RWPE2 (cell line): ENCODE measurements at places on chromosomes 13 and 19.

GRCh38 chr13:27203854-27204253 lies 32.2 kb upstream of the USP12 start:
- no peak for DNase-seq

DNA sequence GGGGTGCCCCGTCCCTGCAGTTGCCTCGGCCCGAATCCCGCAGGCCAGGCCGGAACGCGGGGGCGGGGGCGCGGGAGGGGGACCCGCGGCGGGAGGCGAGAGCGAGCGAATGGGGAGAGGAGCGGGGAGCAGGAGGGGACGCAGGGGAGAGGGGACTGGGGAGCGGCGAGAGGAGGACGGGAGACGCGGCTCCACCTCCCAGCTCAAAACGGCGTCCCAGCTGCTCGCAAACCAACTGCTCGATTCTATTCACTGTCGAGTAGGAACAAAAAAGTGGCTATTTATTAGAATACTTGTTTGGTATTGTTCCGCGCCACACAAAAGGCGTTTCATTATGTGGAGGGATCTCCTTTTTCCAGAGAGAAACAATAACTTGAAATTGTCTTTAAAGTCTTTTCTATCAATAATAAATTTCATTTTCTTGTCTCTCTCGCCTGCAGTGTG lies 10.6 kb upstream of the SOX1 start:
- no peak for DNase-seq

DNA sequence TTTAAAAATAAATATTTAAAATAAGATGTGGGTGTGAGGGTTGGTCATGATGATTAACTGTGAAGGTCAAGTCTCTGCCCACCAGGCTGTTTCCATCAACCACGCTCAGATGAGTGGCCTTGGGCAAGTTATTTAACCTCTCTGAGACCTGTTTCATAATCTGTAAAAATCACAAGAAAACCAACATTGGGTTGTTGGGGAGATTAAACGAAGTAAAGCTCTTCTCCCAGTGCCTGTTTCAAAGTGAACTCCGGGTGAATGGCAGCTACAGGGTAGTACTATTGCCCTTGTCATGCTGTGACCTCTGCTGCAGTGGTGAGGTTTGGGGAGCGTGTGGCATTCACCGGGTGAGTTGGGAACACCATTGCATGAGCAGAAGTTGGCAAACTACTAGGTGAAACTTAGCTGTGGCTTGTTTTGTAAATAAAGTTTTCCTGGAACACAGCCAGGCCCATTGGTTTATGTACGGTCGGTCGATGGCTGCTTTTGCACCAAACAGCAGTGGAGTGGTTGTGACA lies 153.2 kb downstream of the USP12 start:
- DNase-seq = no peak

DNA sequence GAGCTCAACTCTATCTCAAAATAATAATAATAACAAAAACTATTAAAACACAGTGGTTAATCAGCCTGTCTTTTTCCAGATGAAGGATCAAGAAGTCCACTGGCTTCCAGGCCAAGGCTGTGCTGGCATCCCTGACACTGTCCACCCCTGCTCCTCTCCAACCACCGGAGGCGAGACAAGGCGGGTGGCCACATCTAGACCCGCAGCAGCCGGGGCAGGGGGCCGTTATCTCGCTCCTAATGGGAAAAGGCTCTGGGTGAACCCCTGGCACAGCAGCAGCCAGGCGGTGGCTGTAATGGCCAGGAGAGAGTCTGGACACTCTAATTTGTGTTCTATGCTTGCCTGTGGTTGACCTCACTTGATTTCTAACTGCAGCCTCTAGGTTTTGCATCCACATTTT lies 158.0 kb upstream of the SOX1 start:
- no peak for DNase-seq

DNA sequence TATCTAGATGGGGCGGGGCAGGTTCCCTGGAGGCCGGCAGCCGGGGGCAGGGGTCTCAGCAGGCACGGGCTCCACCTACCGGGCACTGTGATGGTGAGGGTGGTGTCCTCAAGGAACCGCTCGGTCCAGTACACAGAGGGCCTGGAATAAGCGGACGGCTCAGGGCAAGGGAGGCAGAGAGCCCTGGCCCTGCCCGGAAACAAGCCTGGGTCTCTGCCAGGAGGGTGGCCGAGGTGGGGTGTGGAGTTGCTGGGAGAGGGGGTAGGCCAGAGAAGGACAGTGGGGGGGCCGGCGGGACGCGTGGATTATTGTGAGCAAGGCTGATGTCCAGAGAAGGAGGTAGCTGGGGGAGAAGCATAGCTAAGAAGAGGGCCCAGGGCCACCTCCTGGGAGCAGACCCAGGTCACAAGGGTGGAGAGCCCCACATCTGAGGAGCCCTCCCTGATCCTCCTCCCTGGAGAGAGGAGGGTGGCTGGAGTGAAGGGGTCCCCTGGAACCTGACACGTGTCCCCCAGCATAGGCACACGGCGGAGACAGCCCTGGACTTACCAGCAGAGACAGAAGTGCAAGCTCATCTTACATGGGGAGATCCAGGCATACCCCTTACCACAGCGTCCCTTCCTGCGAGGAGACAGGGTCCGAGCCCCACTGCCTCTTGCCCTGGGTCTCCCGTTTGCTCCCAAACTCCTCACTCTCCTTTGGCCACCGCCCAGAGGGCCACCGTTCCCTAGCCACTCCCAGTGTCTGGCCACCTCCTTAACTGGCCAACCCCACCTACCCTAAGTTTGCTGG lies 29.0 kb upstream of the MIER2 start:
- DNase-seq = no peak

- no peak for DNase-seq
Measured at GRCh38 chr19:3161453-3161852, 17.1 kb upstream of the S1PR4 start.

DNA sequence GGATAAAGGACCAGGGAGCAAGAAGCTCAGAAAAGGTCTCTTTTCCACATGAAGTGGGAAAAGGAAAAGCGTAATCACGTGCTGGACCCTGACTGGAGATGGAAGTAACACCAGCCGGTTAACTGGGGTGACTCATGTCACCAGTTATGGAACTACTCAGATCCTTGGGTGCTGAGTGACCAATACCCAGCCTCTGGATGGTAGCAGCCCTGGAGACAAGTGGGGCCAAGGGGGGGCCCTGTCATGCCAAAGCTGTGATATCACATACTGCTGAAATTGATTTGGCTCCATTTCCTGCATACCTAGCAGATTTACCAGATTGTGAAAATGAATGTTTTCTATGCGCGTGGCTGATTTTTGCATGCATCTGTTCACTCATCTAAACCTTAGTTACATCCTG lies 158.9 kb downstream of the ZIC5 start:
- DNase-seq = no peak

DNA sequence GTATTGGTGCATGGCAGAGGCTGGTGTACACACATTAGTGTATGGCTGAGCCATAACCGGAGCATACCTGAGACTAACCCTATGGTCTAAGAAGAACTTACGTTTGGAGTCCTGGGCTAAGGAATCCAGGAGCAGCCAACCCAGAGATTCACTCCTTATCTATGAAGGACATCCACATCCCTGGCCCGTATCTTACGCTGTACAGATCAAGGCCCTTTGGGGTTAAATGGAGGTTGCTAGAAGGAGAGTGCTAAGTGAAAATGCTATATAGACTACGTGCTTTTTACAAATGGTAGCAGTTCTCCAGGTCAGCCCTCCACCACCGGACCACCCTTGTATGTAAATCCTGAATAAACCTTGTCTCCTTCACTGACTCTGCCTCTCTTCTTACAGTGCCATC lies 1.9 kb upstream of the SUGT1 start:
- DNase-seq = no peak

GRCh38 chr13:71460211-71460610 lies 406.8 kb downstream of the DACH1 start:
- DNase-seq = no peak

- DNase-seq = no peak
Measured at GRCh38 chr19:49539192-49539952, 11.6 kb downstream of the RCN3 start.

- no peak for DNase-seq
Measured at GRCh38 chr13:111429064-111429558, 108.7 kb downstream of the TEX29 start.

DNA sequence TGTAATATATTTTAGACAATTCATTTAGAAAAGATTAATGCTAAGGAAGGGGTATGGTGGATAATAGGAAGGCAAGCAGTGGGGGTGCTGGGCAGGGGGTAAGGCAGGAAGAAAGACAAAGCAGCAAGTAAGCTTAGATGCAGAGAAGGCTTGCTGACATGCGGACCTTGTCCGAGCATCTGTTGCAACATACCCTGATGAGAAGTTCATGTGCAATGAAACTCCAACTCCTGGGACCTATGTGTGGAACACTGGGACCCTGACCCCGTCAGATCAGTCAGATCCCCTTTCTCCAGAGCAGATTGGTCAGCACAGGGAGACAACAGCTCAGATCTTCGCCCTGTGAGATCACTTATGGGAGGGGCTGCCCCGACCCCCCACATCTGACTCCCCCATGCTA lies 71.3 kb upstream of the ZNF599 start:
- no peak for DNase-seq

DNA sequence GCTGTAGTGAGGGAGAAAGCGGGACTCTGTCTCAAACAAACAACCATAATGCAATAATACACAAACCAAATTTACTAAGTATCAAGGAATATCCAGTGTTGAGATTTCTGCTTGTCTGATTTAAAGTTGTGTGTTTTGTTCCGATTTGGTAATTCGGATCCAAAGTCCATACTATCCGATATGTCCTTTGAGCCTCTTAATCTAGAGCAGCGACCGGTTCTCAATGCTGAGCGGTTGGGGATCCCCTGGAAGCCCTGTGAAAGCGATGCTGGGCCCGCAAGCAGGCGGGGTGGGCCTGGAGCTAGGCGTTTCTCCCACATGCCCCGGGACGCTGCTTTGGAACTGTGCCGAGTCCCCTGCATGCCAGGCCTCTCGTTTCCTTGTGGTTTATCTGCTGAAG lies 20.2 kb downstream of the C19orf44 start:
- DNase-seq = no peak

DNA sequence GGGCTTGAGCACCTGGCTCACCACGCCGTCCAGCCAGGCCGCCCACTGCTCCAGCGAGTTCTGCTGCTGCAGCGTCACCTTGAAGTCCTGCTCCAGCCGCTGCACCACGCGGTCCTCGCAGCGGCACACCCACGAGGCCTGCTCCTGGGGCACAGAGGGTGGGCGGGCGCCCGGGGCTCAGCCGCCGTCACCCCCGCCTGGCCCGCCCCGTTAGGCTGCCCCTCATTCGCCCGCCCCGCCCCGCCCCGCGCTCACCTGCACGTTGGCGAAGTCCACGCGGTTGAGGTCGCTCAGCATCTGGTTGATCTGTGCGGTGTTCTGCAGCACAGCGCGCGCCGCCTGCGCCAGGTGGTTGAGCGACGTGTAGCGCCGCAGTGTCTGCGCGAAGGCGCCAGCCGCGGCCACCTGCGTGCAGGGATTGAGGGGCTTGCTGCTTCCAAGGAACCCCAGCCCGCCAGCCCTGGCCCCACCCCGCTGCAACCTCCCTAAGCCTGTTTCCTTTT lies 11.3 kb downstream of the DCAF15 start:
- DNase-seq = no peak

GRCh38 chr13:113845723-113846635 lies 17.9 kb downstream of the GAS6 start:
- peak; percentile 26 for DNase-seq

- DNase-seq = no peak
Measured at GRCh38 chr19:13996928-13997630, 9.0 kb downstream of the RFX1 start.

DNA sequence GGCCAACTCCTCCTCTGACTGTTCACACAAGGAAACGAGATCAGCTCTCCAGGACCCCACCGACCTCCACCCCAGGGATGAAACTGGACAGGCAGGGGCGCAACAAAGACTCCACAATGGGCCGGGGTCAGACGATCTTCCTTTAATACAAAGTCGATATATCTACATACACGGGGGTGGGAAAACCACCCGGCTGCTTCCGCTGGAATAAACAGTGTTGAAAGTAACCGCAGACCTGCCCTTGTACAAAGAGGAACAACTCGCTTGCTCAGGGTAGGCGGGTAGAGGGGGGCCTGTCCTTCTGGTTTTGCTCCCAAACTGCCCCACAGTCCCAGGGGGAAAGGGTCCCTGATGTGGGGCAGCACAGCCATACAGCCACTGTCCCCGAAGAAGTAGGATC lies 135.2 kb downstream of the PTPRS start:
- DNase-seq = no peak

DNA sequence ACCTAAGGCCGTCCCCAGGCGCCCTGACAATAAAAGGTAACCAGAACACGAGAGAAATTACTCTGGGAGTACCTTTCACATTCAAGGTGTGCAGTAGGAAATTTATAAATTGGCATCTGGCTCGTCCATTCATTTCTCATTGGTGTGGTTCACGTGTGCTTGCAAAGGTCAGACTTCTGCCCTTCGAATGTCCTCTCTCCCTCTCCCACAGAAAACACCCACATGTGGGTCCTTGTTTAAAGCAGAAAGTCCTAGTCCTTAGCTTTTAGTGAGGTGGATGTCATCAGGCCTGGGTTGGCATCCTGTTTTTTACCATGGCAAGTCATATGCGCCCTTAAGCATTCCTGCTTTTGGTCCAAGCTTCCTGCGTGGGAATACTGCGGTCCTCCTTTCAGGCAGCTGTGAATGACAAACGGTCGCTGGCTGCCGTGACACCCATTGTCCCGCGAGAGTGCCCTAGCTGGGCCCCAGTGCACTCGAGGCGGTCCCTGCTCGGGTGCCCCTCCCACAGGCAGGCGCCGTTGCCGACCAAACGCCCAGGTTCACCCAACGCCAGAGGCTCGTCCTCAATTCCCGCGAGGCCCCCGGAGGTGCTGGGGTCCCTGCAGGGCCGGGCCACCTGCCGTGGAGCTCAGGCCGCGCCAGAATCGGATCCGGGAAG lies at the start of gene NUDT19:
TSS of gene NUDT19 (plus strand) at position 531 of the 661 bp plus-strand sequence. CDS start 140 bp downstream, outside the sequence.
- DNase-seq = peak; percentile 88

DNA sequence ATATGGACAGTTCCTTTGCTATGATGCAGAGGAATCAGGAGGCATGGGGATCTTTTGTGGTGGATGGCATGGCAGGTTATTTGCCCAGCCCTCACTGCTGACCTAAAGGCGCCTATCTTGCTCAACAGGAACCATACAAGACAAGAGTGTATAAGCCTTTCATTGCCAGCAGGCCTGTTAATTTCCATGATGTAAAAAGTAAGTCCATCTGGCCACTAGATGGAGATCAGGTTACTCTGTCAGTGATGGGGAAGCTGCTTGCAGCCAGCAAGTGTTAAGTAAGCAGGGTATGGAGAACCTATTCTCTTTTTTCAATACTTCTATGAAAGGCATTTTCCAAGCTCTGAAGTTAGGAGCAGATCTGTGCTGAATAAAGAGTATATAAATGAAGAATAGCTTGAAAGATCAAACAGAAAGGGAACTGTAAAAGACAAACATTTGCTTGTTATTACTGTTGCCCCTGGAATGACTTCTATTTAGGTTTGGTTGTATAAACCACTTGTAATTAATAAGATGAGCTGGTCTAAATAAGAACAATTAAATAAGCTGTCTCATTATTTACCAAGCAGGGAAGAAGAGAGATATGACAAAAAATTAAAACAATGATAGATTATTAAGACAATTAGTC lies 210.9 kb downstream of the RGCC start:
- no peak for DNase-seq

GRCh38 chr13:38952827-38953226 lies 37.8 kb downstream of the STOML3 start:
- DNase-seq = no peak

GRCh38 chr19:16585808-16586476 lies 13.7 kb upstream of the SLC35E1 start:
- DNase-seq = no peak

GRCh38 chr13:101714195-101714594 lies 261.7 kb downstream of the ITGBL1 start:
- DNase-seq = no peak
